ENCODE measurements at places on chromosomes 3 and 15.
A peak's percentile ranks its signal among the peaks of the same experiment; 100 is the strongest.

DNA sequence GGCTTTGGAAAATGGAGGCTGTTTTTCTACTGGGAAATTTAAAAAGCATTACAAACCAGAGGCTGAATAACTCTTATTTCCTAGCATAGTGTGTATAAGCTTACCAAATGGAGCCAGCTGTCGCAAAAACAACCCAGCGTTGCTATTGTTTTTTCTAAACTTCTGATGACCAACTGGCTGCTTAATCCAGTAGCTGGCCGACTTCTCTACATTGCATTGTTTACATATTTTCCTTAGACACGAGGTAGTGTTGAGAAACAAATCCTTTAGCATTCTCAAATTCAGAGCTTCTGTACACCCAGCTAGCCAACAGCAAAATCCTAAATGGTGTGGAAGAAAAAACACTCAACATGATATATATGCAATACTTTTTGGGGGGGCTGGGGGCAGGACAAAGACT, 161.0 kb upstream of the ADAMTS9 start:
- DNase-seq = no peak
- no peak overlapping the region for H3K27ac ChIP-seq
- no peaks in the 10 kb centered on the region for H3K4me1 ChIP-seq
- no peaks in the 10 kb centered on the region for H3K27me3 ChIP-seq
- H3K36me3 ChIP-seq = no peaks in the 10 kb centered on the region

GRCh38 chr3:190346541-190346940, 24.3 kb upstream of the CLDN1 start:
- no peak for DNase-seq
- peaks cover 9% of the 10 kb centered on the region for H3K4me1 ChIP-seq
- no peak overlapping the region for H3K27ac ChIP-seq
- H3K36me3 ChIP-seq = no peaks in the 10 kb centered on the region
- H3K4me3 ChIP-seq = no peak overlapping the region
- no peaks in the 10 kb centered on the region for H3K27me3 ChIP-seq

DNA sequence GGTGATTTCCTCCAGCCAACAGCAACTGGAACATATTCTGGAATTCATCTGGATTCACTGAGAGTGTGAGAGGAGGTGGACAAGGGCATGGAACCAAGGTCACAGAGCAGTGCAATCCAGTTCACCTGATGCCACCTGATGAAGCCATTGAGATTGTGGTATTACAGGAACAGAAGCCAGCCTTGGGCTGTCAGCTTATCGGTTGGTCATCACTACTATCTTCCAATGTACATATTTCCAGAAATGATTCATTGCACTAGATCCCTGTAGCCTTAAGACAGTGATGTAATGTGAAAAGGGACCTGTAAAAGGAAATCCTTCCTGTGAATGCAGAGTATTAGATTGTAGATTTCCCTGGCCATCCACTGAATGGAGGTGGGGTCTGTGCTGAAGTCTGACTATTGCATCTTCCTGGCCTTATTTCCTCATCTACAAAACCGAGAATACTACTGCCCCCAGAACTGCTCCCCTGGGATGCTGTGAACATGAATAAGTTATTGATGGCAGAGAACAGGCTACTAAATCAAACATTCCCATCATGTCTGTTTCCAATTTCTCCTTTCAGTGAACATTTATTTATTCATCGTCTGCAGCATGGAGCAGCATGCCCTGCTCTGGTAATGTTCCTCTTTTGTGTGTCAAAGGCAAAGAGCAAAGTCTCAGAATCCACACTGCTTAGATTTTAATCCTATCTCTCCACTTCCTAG, 47.4 kb upstream of the TPM1 start:
- no peak overlapping the region for H3K4me3 ChIP-seq
- DNase-seq = no peak
- H3K27ac ChIP-seq = no peak overlapping the region

- DNase-seq = no peak
- H3K4me1 ChIP-seq = peaks cover 11% of the 10 kb centered on the region
- H3K27ac ChIP-seq = no peak overlapping the region
- no peaks in the 10 kb centered on the region for H3K27me3 ChIP-seq
- no peak overlapping the region for H3K4me3 ChIP-seq
Measured at GRCh38 chr3:13280811-13281506, 139.2 kb downstream of the NUP210 start.

DNA sequence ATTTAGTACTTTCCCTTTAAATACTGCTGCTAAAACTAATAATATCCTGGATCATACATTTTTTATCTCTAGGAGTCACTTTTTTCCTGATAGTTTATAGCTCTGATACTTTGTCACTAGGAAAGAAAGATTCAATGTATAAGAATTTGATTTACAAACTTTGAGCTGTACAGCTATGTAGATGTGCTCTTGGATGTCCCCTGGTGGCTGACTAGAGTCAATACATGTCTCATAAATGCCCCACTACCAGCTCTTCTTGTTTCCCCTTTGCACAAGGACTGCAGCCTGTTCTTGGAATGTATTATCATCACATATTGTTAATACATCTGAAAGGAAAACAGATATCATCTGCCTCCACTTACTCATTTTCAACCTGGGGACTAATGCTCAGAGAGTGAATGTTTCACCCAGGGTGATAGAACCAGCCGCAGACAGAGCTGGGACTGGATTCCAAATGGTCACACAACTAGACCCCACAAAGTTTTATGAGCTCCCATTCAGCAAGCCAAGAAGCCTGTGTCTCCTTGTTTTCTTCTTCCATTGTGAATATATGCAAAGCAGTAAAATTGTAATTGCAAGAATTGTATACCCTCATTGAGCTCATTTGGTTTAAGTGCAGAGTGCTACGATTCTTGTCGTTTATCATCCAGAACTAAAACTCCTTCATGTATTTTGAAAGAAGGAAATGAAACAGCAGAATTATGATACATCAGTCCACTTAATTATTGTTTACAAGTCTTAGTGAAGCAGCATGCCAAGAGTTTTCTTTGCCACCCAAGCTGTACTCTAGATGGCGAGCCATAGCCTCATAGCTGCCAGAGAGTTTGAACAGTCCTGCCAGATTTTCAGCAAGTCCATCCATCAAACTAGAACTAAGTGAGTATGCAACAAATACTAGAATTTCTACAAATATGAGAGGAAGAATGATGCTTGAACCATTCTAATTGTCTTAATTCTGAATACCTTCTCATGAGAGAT, 261.6 kb upstream of the LMCD1 start:
- no peaks in the 10 kb centered on the region for H3K27me3 ChIP-seq
- no peaks in the 10 kb centered on the region for H3K4me1 ChIP-seq
- no peak overlapping the region for H3K4me3 ChIP-seq
- no peaks in the 10 kb centered on the region for H3K36me3 ChIP-seq
- peak; percentile 48 for DNase-seq
- H3K27ac ChIP-seq = no peak overlapping the region

DNA sequence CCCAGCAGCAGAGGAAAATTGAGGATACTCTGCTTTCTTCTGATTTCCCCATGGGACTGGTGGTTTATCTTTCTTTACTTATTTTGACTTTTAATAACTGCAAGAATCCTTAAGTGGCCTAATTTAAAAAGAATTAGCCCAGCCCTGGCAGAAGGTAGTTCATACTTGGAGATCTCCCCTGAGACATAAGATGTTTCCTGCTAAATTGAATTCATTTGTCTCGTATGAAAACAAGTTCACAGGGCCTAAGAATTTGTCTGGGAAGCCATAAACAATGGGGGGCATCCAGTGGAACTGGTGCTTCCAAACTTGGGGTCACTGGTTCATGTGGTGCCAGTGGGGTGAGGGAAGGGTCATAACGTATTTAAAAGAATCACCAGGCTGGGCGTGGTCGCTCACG, 283.1 kb upstream of the RASGRP1 start:
- H3K27me3 ChIP-seq = no peaks in the 10 kb centered on the region
- no peak overlapping the region for H3K27ac ChIP-seq
- no peaks in the 10 kb centered on the region for H3K4me1 ChIP-seq
- no peak overlapping the region for H3K4me3 ChIP-seq

- H3K27ac ChIP-seq = no peak overlapping the region
- H3K36me3 ChIP-seq = no peaks in the 10 kb centered on the region
- H3K27me3 ChIP-seq = no peaks in the 10 kb centered on the region
Measured at GRCh38 chr3:4001976-4002375, 202.7 kb downstream of the LRRN1 start.

DNA sequence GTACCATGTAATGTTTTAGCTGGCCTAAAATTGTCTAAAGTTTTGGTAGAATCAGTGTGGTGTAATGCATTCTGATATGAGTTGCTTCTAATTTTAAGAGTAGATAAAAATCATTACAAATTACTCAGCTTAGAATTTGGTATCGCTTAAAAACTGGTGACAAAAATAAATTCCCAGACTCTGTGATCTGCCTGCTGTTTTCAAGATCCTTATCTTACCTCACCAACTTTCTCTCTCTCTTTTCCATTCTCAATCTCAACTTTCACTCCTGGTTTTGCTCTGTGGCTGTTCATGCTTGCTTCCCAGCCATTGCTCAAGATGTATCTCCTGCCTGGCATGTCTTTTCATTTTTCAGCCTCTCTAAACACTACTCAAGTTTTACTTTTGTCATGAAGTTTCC, 45.7 kb downstream of the TCF12 start:
- H3K27me3 ChIP-seq = no peaks in the 10 kb centered on the region
- H3K27ac ChIP-seq = no peak overlapping the region
- no peaks in the 10 kb centered on the region for H3K4me1 ChIP-seq
- no peaks in the 10 kb centered on the region for H3K36me3 ChIP-seq

- H3K27ac ChIP-seq = no peak overlapping the region
- DNase-seq = no peak
- no peaks in the 10 kb centered on the region for H3K36me3 ChIP-seq
- no peaks in the 10 kb centered on the region for H3K27me3 ChIP-seq
- H3K4me1 ChIP-seq = no peaks in the 10 kb centered on the region
- H3K4me3 ChIP-seq = no peak overlapping the region
Measured at GRCh38 chr3:72050048-72050632, 265.2 kb upstream of the PROK2 start.

DNA sequence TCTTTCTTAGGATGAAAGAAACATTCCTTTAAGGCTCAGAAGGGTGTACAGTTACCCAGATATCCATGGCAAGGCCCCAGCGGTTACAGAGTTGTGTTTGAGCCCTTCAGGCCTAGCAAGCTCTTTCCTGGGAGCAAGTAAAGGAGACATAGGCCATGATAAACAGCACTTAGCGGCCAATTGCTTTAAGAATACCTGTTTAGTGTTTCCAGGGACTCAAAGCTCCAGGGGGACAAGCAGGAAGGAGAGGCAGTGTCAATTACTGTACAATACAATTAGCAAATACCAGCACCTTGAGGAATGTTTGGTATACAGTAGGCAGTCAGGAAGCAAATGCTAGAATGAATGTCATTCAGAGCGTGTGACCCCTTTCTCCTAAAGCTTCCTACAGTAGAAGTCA, 176.3 kb upstream of the ICE2 start:
- DNase-seq = no peak
- peaks cover 87% of the 10 kb centered on the region for H3K27me3 ChIP-seq
- no peak overlapping the region for H3K4me3 ChIP-seq
- no peaks in the 10 kb centered on the region for H3K36me3 ChIP-seq
- H3K27ac ChIP-seq = no peak overlapping the region

- H3K27ac ChIP-seq = no peak overlapping the region
- H3K27me3 ChIP-seq = no peaks in the 10 kb centered on the region
- H3K36me3 ChIP-seq = no peaks in the 10 kb centered on the region
- no peak overlapping the region for H3K4me3 ChIP-seq
- H3K4me1 ChIP-seq = peaks cover 25% of the 10 kb centered on the region
Measured at GRCh38 chr3:72488738-72489035, 359.6 kb downstream of the SHQ1 start.

- H3K4me3 ChIP-seq = no peak overlapping the region
- no peak for DNase-seq
- no peak overlapping the region for H3K27ac ChIP-seq
- no peaks in the 10 kb centered on the region for H3K36me3 ChIP-seq
- H3K4me1 ChIP-seq = no peaks in the 10 kb centered on the region
Measured at GRCh38 chr3:86051058-86051457, 939.9 kb downstream of the VGLL3 start.

DNA sequence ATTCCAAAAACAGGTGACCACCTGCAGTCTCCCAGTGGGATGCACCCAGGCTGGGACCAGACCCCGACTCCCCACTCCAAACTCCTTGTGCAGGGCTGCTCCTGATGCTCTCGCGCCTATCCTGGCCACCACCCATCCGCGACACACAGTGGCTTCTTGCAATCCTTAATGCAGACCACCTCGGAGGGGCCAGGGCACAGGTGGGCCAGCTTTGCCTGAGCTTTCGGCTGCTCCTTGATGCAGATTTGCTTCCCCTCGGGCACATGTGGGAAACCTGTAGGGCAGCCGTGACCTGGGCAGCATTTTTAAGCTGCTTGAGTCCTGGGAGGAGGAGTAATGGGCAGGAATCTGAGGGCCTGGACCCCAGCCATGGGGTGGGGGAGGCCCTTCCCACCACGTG, 18.9 kb downstream of the SLC6A11 start:
- DNase-seq = no peak
- no peak overlapping the region for H3K4me3 ChIP-seq
- H3K36me3 ChIP-seq = no peaks in the 10 kb centered on the region
- no peaks in the 10 kb centered on the region for H3K4me1 ChIP-seq
- H3K27me3 ChIP-seq = peaks cover 11% of the 10 kb centered on the region

- no peak overlapping the region for H3K4me3 ChIP-seq
- H3K36me3 ChIP-seq = no peaks in the 10 kb centered on the region
- no peak overlapping the region for H3K27ac ChIP-seq
Measured at GRCh38 chr3:96416549-96417255, 397.7 kb upstream of the EPHA6 start.

GRCh38 chr3:112357930-112358780, 25.2 kb downstream of the CD200 start:
- no peaks in the 10 kb centered on the region for H3K27me3 ChIP-seq
- H3K4me3 ChIP-seq = no peak overlapping the region
- H3K36me3 ChIP-seq = no peaks in the 10 kb centered on the region
- H3K27ac ChIP-seq = no peak overlapping the region

DNA sequence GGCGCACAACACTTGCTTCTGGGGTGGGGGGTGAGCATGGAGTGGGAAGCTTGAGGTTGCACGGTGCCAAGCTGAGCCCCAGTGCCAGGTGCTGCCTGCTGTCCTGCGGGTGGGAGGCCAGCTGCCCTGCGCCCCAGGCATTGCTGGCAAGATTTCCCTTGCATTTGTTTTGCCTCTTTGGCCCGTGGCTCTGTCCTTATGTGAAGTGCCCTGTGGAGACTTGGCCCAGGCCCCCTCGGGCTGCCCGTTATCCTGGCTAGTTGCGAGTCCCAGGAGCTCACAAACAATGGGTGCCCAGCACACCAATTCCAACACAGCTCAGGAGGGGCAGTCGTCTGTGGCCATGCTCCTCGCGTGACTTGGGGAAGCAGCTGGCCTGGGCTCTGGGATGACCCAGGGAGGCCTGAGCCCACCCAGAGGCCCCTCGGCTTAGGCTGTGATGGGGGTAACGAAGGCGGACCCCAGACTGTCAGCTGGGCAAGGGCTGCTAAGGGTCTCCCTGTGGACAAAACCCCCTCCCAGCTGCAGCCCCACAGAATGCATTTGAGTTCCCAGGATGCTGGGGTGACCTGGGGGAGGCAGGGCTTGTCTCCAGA, 5.9 kb downstream of the C3orf22 start:
- H3K27ac ChIP-seq = no peak overlapping the region
- DNase-seq = no peak
- no peaks in the 10 kb centered on the region for H3K36me3 ChIP-seq
- no peaks in the 10 kb centered on the region for H3K4me1 ChIP-seq
- no peak overlapping the region for H3K4me3 ChIP-seq

Measured in HCT116 (cell line).